ENCODE measurements at places on chromosomes 7 and 10. TPM values are rescaled to one million over a fixed set of nuclear protein-coding genes. Genes with fewer than 3 reads are reported as not detected.
A peak's percentile ranks its signal among the peaks of the same experiment; 100 is the strongest.

The OR6V1 gene
- total RNA-seq = not detected

The RHOBTB1 gene
- 0.05 TPM for total RNA-seq

The HGF gene
- total RNA-seq = not detected

The ADAP1 gene
- 13.0 TPM for total RNA-seq

The GPER1 gene
- total RNA-seq = not detected

The CLEC5A gene
- not detected for total RNA-seq

- DNase-seq = no peak
- peaks cover 13% of the 10 kb centered on the region for H3K36me3 ChIP-seq
- H3K27me3 ChIP-seq = no peaks in the 10 kb centered on the region
- H3K27ac ChIP-seq = no peak overlapping the region
- peaks cover 14% of the 10 kb centered on the region for H3K4me1 ChIP-seq
- H3K4me3 ChIP-seq = no peak overlapping the region
Observed at GRCh38 chr10:75029857-75030256, 81.6 kb upstream of the SAMD8 start.

GRCh38 chr10:101244321-101245050, 15.2 kb upstream of the LBX1 start:
- H3K4me3 ChIP-seq = no peak overlapping the region
- peaks cover 51% of the 10 kb centered on the region for H3K27me3 ChIP-seq
- no peak overlapping the region for H3K27ac ChIP-seq
- DNase-seq = no peak
- H3K4me1 ChIP-seq = no peaks in the 10 kb centered on the region
- H3K36me3 ChIP-seq = no peaks in the 10 kb centered on the region

DNA sequence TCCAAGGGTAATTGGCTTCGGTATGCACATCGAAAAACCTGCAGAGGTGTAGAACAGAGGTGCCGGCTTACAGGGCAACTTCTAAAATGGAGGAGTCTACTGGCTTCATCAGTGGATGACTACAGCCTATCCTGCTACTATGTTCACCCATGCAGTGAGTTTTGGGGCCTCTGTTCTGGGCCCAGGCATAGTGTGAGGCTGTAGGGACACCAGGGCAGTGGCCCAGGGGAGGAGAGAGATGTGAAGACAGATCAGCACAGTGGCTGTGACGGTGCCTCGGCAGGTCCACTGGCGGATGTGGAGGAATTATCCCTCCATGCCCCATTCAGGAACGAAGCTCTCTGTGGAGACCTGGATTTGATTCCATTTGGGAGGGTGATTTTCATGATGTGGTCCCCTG, 235.3 kb upstream of the MKI67 start:
- no peaks in the 10 kb centered on the region for H3K4me1 ChIP-seq
- no peak overlapping the region for H3K27ac ChIP-seq
- no peak overlapping the region for H3K4me3 ChIP-seq
- DNase-seq = no peak
- H3K27me3 ChIP-seq = no peaks in the 10 kb centered on the region

GRCh38 chr10:11042357-11042756, 24.7 kb downstream of the CELF2 start:
- no peak overlapping the region for H3K4me3 ChIP-seq
- H3K36me3 ChIP-seq = no peaks in the 10 kb centered on the region
- H3K4me1 ChIP-seq = no peaks in the 10 kb centered on the region
- no peak for DNase-seq
- no peak overlapping the region for H3K27ac ChIP-seq

DNA sequence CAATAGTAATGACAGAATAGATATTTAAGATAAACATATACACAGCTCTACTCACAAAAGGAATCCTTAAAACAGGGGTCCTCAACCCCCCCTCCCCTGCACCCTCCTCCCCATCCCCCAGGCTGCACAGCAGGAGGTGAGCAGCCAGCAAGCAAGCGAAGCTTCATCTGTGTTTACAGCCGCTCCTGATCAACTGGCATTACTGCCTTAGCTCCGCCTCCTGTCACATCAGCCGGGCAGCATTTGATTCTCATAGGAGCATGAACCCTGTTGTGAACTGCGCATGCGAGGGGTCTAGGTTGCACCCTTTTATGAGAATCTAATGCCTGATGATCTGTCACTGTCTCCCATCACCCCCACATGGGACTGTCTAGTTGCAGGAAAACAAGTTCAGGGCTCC, 65.5 kb downstream of the SMURF1 start:
- no peaks in the 10 kb centered on the region for H3K27me3 ChIP-seq
- peaks cover 4% of the 10 kb centered on the region for H3K36me3 ChIP-seq
- peaks cover 15% of the 10 kb centered on the region for H3K4me1 ChIP-seq
- H3K4me3 ChIP-seq = no peak overlapping the region
- no peak overlapping the region for H3K27ac ChIP-seq
- DNase-seq = no peak

- H3K4me3 ChIP-seq = no peak overlapping the region
- H3K27ac ChIP-seq = no peak overlapping the region
- H3K27me3 ChIP-seq = no peaks in the 10 kb centered on the region
- H3K4me1 ChIP-seq = no peaks in the 10 kb centered on the region
- no peaks in the 10 kb centered on the region for H3K36me3 ChIP-seq
Observed at GRCh38 chr7:1095621-1096155, 7.8 kb downstream of the GPER1 start.

DNA sequence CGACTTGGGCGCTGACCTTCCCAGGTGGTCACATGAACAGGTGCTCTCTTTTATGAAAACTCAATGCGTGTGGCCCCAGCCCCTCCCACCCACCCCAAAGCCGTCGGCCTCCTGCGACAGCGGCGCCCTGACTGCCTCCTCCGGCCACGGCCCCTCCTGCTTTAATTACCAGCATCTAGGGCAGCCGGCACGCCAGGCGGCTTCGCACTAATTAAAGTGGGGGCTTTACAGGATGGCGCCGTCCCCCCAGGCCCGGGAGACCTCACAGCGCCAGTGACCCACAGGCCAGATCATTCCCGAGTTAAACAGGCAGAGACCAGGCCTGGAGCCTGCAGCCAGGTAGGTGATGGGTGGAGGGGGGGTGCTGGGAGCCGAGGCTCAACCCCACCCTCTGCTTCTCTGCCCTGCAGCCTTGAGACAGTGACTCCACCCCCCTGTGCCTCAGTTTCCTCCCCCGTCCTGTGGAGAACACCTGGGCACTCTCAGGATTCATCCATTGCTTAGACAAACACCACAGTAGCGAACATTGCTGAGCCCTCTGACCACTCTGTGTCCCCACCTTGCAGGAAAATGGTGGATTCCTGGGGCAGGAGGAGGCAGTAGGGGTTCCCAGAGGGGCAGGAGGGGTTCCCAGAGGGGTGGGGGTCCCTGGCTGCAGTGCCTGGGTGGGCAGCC, 100.8 kb downstream of the MICALL2 start:
- DNase-seq = no peak
- no peak overlapping the region for H3K4me3 ChIP-seq
- no peaks in the 10 kb centered on the region for H3K4me1 ChIP-seq
- no peaks in the 10 kb centered on the region for H3K27me3 ChIP-seq
- H3K27ac ChIP-seq = no peak overlapping the region

GRCh38 chr7:79523436-79523835, 70.0 kb upstream of the MAGI2 start:
- H3K27me3 ChIP-seq = no peaks in the 10 kb centered on the region
- H3K4me1 ChIP-seq = no peaks in the 10 kb centered on the region
- H3K36me3 ChIP-seq = no peaks in the 10 kb centered on the region
- H3K27ac ChIP-seq = no peak overlapping the region

GRCh38 chr7:2647594-2648172, 15.9 kb downstream of the TTYH3 start:
- H3K27me3 ChIP-seq = no peaks in the 10 kb centered on the region
- H3K27ac ChIP-seq = no peak overlapping the region
- H3K36me3 ChIP-seq = no peaks in the 10 kb centered on the region
- no peak overlapping the region for H3K4me3 ChIP-seq
- H3K4me1 ChIP-seq = peaks cover 15% of the 10 kb centered on the region
- DNase-seq = no peak

- no peak overlapping the region for H3K4me3 ChIP-seq
- H3K36me3 ChIP-seq = no peaks in the 10 kb centered on the region
- DNase-seq = no peak
- peaks cover 14% of the 10 kb centered on the region for H3K4me1 ChIP-seq
- no peak overlapping the region for H3K27ac ChIP-seq
- no peaks in the 10 kb centered on the region for H3K27me3 ChIP-seq
Observed at GRCh38 chr10:127948791-127949190, 41.9 kb downstream of the PTPRE start.

DNA sequence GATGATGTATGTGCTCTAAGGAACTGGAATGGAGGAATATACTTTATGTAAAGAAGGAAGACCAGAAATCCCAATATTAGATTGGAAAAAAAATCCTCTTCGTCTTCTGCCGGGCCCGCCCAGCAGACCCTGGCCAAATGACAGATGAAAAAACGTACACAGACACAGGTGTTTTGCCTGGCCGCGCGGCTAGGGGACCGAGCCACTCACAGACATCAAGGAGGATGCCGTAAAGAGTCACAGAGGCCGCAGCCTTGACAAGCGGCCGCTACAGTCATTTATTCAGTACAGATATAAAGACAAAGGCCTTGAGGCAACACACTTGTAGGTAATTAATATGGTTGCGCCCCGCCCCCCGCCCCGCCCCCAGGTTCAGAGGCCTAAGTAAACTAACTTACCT, 594.1 kb downstream of the GRM8 start:
- no peak for DNase-seq
- H3K27ac ChIP-seq = no peak overlapping the region
- no peaks in the 10 kb centered on the region for H3K27me3 ChIP-seq

GRCh38 chr10:132229834-132230556, 43.2 kb downstream of the DPYSL4 start:
- peak overlapping the region; percentile 84 for H3K27ac ChIP-seq
- no peaks in the 10 kb centered on the region for H3K36me3 ChIP-seq
- no peaks in the 10 kb centered on the region for H3K27me3 ChIP-seq

GRCh38 chr7:120097020-120097419, 176.0 kb upstream of the KCND2 start:
- H3K27me3 ChIP-seq = no peaks in the 10 kb centered on the region
- no peaks in the 10 kb centered on the region for H3K36me3 ChIP-seq
- no peak overlapping the region for H3K27ac ChIP-seq
- no peak overlapping the region for H3K4me3 ChIP-seq
- H3K4me1 ChIP-seq = no peaks in the 10 kb centered on the region

- peaks cover 38% of the 10 kb centered on the region for H3K4me1 ChIP-seq
- H3K27ac ChIP-seq = peak overlapping the region; percentile 17
- H3K27me3 ChIP-seq = no peaks in the 10 kb centered on the region
Observed at GRCh38 chr10:62095181-62096122, 173.2 kb downstream of the RTKN2 start.

GRCh38 chr10:46523119-46523961, 33.1 kb downstream of the GPRIN2 start:
- H3K36me3 ChIP-seq = no peaks in the 10 kb centered on the region
- no peak overlapping the region for H3K27ac ChIP-seq
- H3K4me3 ChIP-seq = no peak overlapping the region
- no peak for DNase-seq

- no peak for DNase-seq
- H3K27me3 ChIP-seq = peaks cover 2% of the 10 kb centered on the region
- no peaks in the 10 kb centered on the region for H3K36me3 ChIP-seq
- H3K4me1 ChIP-seq = no peaks in the 10 kb centered on the region
- no peak overlapping the region for H3K27ac ChIP-seq
Observed at GRCh38 chr7:30907527-30908267, 4.0 kb upstream of the AQP1 start.

DNA sequence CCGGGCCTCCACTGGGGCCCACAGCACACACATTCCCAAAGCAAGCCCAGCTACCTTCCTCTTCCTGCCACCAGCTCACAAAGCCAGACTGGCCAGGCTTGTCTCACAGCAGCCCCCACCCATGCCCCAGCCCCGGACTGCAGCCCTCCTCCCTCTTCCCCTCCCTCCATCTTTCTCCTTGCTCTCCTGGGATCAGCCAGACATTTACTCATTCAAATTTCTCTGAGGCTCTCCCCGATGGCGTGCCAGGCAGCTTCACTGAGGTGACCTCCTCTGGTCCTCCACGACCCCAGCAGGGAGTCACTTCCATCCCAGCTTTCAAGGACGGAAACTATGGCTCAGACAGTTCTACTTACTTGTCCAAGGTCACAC, 187.5 kb downstream of the GRID1 start:
- H3K4me1 ChIP-seq = no peaks in the 10 kb centered on the region
- no peaks in the 10 kb centered on the region for H3K27me3 ChIP-seq
- H3K4me3 ChIP-seq = no peak overlapping the region
- no peak for DNase-seq
- no peak overlapping the region for H3K27ac ChIP-seq

- H3K4me3 ChIP-seq = no peak overlapping the region
- H3K4me1 ChIP-seq = no peaks in the 10 kb centered on the region
- H3K27me3 ChIP-seq = no peaks in the 10 kb centered on the region
- H3K27ac ChIP-seq = no peak overlapping the region
Observed at GRCh38 chr7:107594961-107595737, 15.1 kb downstream of the BCAP29 start.

- H3K4me3 ChIP-seq = no peak overlapping the region
- H3K27me3 ChIP-seq = no peaks in the 10 kb centered on the region
- H3K4me1 ChIP-seq = no peaks in the 10 kb centered on the region
- no peak for DNase-seq
- H3K27ac ChIP-seq = no peak overlapping the region
Observed at GRCh38 chr7:74362266-74362665, 73.1 kb downstream of the CLIP2 start.

DNA sequence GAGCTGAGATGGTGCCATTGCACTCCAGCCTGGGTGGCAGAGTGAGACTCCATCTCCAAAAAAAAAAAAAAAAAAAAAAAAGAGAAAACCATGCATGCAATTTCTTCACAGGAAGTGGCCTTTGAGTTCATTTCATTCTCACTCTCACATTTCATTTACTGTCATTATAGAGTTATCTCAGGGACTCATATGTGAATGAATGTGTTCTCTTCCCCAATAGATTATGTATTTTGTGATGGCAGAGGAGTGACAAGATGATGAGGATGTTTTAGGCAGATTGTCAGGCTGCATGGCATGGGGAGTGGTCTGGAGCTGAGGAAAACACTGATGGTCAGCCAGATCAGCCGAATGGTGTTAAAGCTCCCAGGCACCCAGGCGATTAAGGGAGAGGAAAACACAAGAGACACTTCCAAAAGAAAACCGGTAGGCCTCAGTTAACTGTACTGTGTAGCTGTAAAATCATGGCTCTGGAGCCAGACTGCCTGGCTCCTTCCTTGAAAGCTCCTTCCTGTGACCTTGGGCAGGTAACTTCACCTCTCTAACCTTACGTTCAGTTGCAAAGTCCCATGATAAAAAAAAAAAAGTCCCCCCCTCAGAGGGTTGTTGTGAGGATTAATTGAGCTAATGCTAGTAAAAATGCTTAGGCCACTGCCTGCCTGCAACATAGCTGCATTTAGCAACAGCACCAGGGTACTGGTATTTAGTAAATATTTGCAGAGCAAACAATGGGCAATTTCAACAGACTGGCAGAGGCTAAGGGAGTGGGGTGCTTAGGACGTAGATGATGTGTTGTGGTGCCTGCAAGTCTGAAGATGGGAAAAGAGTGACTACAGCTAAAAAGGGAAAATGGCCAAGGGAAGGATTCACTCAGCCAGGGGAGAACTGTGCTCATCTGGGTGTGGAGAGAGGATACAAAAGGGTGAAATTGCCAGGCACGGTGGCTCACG, 6.9 kb downstream of the FRAT2 start:
- no peak overlapping the region for H3K4me3 ChIP-seq
- H3K36me3 ChIP-seq = peaks cover 20% of the 10 kb centered on the region
- no peak for DNase-seq
- H3K27me3 ChIP-seq = no peaks in the 10 kb centered on the region
- H3K27ac ChIP-seq = peak overlapping the region; percentile 75
- H3K4me1 ChIP-seq = peaks cover 48% of the 10 kb centered on the region
